ENCODE measurements at places on chromosomes 7 and 10. TPM values are rescaled to one million over a fixed set of nuclear protein-coding genes. Genes with fewer than 3 reads are reported as not detected.

Gene RNF32
- not detected for total RNA-seq

Gene ZNF727
- total RNA-seq = not detected

- H3K36me3 ChIP-seq = no peaks in the 10 kb centered on the region
- H3K27ac ChIP-seq = no peak overlapping the region
- H3K4me3 ChIP-seq = no peak overlapping the region
- DNase-seq = no peak
- peaks cover 16% of the 10 kb centered on the region for H3K4me1 ChIP-seq
Measured at GRCh38 chr7:131640686-131641085, 84.3 kb upstream of the PODXL start.

GRCh38 chr7:1741751-1742554 lies 71.9 kb downstream of the ELFN1 start:
- no peak for DNase-seq
- no peaks in the 10 kb centered on the region for H3K36me3 ChIP-seq
- H3K4me1 ChIP-seq = peaks cover 15% of the 10 kb centered on the region
- H3K27me3 ChIP-seq = no peaks in the 10 kb centered on the region
- no peak overlapping the region for H3K4me3 ChIP-seq

Gene NUTM2D
- total RNA-seq = 1.6 TPM

All from endothelial cell of umbilical vein (primary cell).